ENCODE measurements at places on chromosomes 3 and 15.

DNA sequence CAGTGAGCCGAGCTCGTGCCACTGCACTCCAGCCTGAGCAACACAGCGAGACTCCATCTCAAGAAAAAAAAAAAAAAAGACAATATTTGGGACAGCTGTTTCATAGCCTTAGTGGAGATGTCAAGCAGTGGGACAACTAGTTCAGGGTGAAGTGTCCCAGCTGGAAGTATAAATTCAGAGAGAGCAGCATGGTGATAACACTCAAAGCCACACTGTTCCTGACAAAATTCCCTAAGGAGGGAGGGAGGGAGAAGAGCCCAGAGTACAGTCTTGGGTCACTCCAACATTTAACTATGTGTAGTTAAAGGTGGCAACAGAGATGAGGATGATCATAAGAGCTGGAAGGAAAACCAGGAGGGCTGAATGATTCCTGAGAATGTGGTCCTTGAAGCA, 21.1 kb upstream of the IP6K2 start:
- no peak for DNase-seq

DNA sequence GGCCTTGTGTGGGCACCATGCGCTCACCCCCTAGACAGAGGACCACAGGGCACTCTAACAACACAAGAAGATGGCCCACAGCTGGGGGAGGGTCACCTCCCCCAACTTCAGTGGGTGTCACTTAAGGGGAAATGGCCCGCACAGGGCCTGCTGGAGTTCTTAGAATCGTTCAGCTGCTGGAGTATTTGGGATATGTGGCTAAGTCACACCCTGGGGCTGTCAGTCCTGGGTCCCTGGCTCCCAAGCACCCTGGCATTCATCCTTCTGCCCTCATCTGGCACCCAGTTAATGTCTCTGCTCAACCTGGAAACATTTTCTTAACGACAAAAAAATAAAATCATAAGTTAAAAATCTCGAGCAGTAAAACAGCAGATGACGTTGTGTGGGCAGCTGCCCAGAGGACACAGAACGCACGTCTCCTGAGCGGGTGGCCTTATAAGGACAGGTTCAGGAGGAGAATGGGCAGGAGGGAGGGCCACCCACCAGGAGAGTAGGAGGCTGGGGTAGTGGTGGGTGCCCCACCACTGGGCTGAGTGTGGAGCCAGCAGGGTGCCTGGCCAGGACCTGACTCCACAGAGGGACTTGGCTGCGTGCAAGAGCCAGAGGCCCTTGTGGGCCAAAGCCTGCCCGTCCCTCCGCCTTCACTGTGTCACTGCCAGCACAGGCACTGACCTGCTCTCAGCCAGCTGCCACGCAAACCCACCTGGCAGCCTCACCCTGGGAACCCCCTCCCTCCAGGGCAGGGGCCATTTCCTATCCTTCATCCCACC, 11.5 kb downstream of the KBTBD13 start:
- no peak for DNase-seq

GRCh38 chr15:27459836-27460235, 488.9 kb downstream of the GABRG3 start:
- no peak for DNase-seq

- peak; percentile 65 for DNase-seq
Measured at GRCh38 chr3:169863458-169863899, 6.3 kb downstream of the LRRC31 start.

GRCh38 chr3:147368561-147369221, 37.7 kb downstream of the ZIC4 start:
- no peak for DNase-seq

DNA sequence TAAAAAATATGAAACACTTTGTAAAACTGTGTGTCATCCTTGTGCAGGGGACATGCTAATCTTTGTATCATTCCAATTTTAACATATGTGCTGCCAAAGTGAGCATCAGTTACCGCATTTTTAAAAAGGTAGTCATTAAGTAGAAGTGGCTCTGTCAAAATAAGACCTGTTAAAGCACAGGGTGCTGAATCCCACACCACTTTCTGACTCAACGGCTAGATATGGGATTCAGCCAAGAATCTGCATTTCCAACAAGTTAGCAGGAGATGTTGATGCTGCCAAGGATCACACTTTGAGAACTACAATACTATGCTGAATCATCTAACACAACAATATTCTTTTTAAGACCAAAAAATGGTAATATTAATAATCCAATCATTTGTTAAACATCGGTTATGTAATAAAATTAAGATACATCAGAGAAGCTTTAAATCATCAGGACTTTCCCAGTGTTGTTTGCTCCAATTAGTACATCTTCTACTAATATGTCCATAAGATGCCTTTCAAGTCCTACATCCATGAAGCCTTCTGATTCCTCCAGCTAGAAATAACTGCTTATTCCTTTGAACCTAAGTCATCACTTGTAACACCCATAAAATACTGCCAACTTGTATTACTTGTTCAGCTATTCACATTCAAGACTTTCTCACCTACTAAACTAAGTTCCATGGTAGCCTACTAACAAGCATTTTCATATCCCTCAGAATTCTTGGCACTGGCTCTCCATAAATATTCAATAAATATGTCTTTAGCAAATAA, 71.1 kb downstream of the TBL1XR1 start:
- DNase-seq: no peak

DNA sequence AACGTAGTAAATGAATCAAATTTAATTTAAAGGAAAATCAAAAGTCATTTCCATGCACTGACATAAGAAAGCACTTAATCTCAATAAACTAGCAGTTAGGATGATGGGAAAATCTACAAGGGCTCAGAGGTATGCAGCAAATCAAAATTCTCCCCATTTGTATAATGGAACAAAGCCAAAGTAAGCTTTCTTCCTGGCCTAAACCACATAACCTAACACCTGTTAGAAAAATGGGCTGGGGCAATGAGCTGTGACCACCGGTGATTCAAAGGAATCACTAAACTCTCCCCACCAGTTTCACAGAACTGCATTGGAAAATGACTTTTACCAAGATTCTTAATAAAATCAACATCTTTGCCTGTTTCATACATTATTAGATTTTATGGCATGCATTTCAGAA, 1024.3 kb downstream of the FHIT start:
- DNase-seq: no peak

GRCh38 chr3:183131186-183131725, 31.3 kb downstream of the LAMP3 start:
- no peak for DNase-seq

GRCh38 chr3:2205692-2206091, 107.0 kb downstream of the CNTN4 start:
- DNase-seq: no peak

GRCh38 chr3:164450276-164450905, 627.9 kb downstream of the SI start:
- no peak for DNase-seq

- DNase-seq: no peak
Measured at GRCh38 chr3:165383381-165383780, 187.2 kb upstream of the SLITRK3 start.

DNA sequence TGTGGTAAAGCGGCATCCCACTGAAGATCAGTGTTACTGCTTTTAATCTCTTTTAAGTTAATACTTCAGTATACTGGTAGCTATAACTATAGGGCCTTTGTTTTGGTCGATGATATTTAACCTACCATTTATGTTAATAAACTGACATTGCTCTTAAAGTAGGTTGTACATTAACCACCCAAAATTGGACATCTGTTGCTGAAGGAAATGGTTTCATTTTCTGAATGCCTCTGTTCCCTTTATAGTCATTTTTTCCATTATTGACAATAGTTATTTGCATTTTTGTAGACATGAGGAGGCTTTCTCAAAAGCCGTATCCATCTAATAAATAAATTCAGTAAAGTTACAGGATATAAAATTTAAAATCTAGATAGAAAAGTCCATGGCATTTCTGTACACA, 252.4 kb upstream of the UBE2E1 start:
- no peak for DNase-seq

DNA sequence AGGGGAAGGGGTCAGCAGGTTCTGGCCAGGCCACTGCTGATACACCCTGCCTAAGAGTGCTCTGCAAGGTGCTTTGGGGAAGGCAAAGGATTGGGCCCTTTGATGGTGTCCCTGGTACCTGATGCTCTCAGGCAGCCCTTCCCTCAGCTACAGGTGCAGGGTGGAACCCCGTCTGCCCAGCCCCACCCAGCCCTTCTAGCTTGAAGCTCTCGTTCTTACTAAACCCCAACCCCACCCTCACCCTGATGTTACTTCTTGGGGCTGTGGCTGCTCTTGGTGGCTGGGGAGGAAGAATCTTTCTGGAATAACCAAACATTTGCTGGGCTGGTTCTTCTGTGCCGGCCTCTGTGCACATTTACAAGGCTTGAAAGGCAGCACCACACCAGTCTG, 6.4 kb downstream of the GNAI2 start:
- DNase-seq: no peak

- no peak for DNase-seq
Measured at GRCh38 chr15:40259021-40259420, 20.2 kb downstream of the PAK6 start.

DNA sequence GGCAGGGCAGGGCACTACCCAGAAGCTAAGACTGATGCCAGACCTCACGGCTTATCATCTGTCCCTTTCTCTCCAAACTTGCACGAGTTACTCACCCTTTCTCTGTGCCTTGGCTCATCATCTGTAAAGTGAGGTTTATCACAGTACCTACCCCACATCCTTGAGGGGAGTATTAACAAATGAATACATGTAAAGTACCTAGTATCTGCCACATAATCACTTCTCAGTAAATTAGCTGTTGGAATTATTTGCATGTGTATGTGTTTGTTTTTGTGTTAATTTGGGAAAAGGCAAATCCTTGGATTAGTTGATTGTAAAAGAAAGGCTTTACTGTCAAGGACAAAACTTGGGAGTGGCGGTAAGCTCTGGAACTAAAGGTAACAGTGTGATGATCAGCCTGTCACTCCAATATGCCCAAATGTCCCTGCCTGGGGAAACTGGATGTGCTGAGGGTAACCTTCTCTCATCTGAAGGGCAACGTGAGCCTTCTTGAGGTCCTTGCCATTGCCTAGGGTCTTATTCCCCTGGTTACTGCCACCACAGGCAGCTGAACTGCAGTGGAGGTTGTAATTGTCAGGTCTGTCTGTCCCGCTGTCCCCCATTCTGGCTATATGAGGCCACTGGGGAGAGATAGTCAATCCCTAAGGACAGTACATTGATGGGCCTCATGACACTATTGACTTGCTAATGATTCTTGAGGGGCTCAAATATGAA, 269.4 kb downstream of the CLSTN2 start:
- DNase-seq: no peak

GRCh38 chr3:55893045-55893664, 406.0 kb upstream of the WNT5A start:
- no peak for DNase-seq

Measured in stimulated activated naive CD8-positive, alpha-beta T cell treated with anti-CD3 and anti-CD28 coated beads, Interleukin-15, Interleukin-2, amounts not matched to agents 100 U/mL and 50 U/mL, for 24 hours (primary cell).